ENCODE measurements at places on chromosomes 13 and 19.
A peak's percentile ranks its signal among the peaks of the same experiment; 100 is the strongest.

DNA sequence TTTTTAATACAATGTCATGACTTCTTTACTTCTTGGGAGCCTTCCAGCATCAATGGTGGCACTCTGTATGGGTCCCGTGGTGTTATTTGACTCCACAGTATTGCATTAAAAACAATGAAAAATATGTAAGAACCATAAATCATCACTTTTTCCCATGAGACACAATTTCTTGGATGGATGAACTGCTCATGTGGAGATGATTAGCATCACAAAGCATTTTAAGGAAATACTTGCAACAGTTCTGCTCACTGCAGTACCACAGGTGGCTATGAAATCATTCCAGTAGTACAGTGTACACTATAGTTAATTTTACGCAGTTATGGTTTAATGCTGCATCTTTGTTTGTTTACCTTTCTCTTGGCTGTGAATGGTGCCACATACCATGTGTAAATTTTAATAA, 37.2 kb upstream of the C1QTNF9B start:
- no peak for DNase-seq

DNA sequence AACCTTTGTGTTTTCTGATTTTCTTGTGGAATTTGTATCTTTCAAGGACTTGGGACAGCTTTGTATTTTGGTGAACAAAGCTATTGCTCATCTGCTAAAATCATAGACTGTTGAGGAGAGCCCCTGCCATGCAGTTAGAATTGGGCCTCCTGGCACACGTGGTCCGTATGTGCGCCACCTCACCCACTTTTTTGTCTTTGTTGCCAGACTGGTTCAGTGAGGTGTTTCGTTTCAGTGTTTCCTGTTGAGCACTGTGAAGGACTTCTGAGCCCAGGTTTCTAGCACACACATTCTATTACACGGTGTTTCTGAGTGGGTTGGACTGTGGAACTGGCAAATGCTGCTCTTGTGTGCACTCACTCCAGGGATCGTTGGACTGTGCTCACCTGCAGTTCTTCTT, 37.6 kb upstream of the RNF113B start:
- DNase-seq = no peak

DNA sequence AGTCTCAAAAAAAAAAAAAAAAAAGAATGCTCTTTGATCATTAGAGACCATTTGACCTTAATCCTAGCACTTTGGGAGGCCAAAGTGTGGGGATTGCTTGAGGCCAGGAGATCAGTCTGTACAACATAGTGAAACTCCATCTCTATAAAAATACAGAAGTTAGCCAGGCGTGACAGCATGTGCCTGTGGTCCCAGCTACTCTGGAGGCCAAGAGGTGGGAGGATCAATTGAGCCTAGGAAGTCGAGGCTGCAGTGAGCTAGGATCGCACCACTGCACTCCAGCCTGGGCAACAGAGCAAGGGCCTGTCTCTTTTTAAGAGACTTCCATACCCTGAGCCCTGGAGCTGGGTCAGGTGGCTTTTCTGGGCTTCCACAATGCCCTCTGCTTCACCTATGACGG, 11.5 kb upstream of the COLGALT1 start:
- no peak for DNase-seq

DNA sequence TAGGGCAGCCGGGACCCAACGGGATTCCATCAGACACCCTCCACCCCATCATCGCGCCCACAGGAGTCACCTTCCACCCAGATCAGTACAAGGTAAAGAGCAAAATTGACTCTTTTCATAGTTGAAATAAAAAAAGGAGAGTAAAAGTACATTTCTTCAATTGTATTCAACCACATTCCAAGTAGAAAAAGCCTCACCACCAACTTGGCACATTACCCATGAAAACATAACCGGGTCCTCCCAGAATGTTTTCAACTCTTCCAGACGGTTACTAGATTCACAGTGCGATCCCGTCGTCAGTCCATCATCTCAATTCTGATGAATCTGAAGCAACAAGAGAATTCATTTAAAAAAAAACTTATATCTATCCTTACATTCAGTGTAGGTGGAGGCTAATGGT, 125.2 kb downstream of the RAB20 start:
- DNase-seq = no peak

GRCh38 chr13:111517641-111518010, 197.2 kb downstream of the TEX29 start:
- DNase-seq = no peak

- DNase-seq = no peak
Measured at GRCh38 chr19:50036908-50037307, 11.1 kb downstream of the ZNF473 start.

GRCh38 chr19:1825909-1826556, 14.0 kb upstream of the ATP8B3 start:
- DNase-seq = no peak

DNA sequence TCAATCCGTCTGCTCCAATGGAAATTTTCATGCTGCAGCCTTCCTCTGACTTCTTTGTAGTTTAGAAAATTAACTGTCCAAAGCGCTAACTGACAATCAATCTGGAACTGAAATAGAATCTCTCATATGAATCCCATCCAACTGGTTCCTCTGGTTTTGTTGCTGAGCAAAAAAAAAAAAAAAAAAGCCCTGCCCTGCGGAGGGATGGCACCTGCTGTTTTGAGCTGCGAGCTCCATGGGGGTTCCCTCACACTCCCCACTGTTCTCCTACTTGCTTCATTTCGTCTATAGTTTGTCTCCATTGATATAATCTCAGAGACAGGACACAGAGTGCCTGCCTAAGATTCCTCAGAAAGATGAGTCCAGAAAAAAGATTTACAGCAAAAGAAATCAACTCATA, 33.4 kb downstream of the FAAP24 start:
- DNase-seq = no peak

DNA sequence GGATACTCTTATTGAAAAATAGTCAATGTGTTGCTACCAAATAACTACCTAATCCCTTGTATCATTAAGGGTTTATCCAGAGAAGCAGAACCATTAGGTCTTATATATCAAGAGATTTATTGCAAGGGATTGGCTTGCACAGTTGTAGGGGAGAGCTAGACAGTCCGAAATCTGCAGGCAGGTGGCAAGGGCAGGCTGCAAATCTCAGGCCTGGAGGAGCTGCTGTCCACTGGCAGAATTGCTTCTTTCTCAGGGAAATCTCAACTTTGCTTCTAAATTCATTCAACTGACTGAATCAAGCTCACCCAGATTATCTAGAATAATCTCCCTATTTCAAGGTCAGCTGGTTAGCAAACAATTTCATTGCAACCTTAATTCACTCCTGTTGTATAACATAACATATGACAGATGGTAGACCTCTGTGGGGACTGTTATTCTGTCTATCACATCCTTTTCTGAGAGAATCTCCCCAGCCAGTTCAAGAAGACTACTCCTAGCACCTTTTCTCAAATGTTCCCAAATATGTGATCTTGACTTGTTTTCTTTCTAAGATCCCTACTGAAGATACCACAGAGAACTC, 194.2 kb downstream of the NHLRC3 start:
- no peak for DNase-seq

GRCh38 chr19:45166723-45167252, 6.0 kb upstream of the NKPD1 start:
- DNase-seq = no peak

- DNase-seq = no peak
Measured at GRCh38 chr13:54394085-54394700, 1365.6 kb downstream of the OLFM4 start.

DNA sequence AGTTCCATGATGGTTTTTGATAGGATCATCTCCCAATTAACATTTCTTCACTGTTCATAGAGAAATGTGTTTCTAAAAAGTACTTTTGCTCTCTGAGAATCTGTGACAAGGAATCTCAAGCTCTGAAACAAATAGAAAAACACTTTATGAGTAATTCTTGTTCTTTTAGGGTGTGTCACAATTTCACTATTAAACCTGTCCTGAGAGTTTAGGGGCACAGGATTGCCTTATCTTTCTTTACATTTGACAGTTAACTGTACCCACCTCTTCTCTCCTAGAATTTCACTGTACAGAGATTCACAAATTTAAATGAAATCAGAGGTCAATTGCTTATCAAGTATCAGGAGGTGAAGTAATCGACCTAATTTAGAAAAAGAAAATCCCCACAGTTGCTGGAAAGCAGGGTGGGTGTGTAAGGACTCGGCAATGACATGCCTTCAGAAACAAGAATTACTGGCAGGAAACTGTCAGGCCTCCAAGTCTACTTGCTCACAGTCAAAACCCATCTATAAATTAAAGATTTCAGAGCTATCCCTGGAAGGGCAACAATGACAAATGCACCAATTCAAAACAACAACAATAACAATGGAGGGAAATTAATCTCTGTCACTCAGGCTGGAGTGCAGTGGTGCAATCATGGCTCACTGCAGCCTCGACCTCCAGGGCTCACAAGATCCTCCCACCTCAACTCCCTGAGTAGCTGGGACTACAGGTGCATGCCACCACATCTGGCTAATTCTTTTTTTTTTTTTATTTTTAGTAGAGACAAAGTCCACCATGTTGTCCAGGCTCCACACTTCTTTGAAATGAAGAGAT, 250.2 kb downstream of the ABCC4 start:
- DNase-seq = no peak

DNA sequence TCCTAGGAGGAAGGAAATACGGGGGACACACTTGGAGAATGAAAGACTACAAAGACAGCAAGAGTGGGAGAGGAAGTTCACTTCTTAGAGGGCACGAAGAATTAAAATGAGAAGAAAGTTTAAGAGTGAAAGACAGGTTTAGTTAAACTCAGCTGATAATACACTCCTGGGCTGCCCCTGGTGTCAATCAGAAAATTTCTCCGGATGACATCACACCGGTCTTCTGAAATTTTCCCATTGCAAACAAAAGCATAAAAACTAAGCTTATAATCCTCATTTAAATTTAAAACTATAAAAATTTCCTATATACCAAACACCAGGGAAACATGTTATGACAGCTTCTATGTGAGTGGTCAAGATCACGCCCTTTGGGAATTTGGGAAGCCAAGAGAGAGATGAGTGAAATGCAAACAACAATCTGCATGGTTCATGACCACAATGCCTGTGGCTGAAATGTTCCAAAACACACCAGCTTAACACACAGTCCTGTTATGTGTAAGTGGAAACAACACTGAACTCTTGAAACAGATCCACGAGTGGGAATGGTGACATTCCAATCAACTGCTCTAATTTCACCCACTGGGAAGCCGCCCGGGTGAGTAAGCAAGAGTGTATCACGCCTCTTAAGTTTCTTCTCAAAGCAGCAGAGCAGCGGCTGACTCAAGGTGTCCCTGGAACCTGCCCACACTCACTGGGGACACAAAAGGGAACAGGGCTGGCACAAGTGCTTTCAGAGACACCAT, 49.0 kb downstream of the BRD4 start:
- DNase-seq = peak; percentile 75

- no peak for DNase-seq
Measured at GRCh38 chr19:54660964-54661363, 1.8 kb upstream of the LILRB4 start.

All from GM04503 (cell line).